Skeletal muscle tissue (tissue), 5 donors: ENCODE measurements at places on chromosomes 12 and 14. TPM values are rescaled to one million over a fixed set of nuclear protein-coding genes. Genes with fewer than 3 reads are reported as not detected.

Gene SRRM4
- total RNA-seq: under 0.01 TPM

Gene ADCK1
- 5.2 TPM for total RNA-seq

Gene KLRD1
- total RNA-seq: 0.52 TPM

Gene EML5
- total RNA-seq: 1.0 TPM

Gene PDE3A
- total RNA-seq: 18.3 TPM

Gene CIROP
- total RNA-seq: not detected

Gene RPL10L
- not detected for total RNA-seq

Gene CNOT2
- 134 TPM for total RNA-seq
